ENCODE measurements at places on chromosomes 16 and 17.
A peak's percentile ranks its signal among the peaks of the same experiment; 100 is the strongest.

DNA sequence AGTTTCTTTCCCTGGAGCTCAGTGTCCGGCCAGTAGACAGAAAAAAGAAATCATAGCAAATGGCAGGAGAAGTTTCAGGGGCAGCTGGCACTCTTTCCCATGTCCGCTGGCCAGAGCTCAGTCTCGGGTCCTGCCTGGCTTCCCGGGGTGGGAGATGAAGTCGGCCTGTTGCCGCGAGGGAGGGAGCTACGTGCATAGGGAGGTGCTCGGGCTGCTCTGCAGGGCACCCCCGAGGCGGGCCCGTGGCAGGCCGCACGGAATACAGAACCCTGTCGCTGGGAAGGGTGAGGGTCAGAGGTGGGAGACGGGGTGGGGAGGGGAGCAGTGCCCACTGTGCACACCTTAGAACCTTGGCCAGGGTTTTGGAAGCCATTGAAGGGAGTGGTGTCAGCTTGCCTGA, 78.3 kb upstream of the FOXF1 start:
- no peak for DNase-seq

DNA sequence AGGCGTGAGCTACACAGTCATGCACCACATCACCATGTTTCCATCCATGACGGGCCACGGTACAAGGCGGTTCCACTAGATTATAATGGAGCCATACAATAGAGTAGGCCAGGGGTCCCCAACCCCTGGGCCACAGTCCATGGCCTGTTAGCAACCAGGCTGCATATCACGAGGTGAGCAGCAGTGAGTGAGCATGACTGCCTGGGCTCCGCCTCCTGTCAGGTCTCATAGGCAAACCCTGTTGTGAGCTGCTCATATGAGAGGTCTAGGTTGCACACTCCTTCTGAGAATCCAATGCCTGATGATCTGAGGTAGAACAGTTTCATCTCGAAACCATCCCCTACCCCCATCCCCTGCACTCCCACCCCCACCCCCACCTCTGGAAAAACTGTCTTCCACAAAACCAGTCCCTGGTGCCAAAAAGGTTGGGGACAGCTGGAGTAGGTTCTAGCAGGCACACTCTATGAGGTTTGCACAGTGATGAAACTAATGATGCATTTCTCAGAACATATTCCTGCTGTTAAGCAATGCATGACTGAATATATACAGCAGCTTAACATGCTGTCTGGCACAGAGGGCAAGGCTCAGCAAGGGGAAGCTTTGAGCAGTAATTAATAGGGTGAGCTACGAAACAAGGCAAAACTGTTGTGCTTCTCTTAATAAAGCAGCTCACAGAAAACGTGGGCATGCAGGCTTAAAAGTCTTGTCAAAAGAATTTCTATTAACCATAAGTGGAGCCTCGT, 108.0 kb downstream of the VPS53 start:
- DNase-seq = no peak

DNA sequence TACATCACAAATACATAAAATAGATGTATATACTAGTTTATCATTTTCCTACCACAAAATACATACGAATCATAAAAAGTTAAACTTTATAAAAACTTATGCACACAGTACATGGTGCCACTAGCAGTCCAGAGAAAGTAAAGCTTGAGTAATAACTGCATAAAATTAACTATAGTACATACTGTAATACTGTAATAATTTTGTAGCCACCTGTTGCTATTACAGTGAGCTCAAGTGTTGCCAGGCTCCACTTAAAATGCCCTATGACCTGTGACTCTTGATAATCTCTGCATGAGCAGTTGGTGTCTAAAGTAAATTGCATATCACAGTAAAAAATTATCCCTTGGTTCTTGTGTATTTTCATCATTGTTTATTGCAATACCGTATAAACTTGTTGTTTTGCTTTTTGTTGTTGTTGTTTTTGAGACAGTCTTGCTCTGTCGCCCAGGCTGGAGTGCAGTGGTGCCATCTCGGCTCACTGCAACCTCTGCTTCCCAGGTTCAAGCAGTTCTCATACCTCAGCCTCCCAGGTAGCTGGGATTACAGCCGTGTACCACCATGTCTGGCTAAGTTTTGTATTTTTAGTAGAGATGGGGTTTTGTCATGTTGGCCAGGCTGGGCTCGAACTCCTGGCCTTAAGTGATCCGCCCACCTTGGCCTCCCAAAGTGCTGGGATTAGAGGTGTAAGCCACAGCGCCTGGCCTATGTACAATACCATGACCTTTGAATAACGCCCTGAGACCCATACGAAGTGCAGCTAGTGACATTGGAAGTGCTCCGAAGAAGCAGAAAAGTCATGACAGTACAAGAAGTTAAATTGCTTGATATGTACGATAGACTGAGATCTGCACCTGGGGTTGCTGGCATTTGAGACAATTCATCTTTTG, 6.6 kb downstream of the LUC7L3 start:
- DNase-seq = no peak

DNA sequence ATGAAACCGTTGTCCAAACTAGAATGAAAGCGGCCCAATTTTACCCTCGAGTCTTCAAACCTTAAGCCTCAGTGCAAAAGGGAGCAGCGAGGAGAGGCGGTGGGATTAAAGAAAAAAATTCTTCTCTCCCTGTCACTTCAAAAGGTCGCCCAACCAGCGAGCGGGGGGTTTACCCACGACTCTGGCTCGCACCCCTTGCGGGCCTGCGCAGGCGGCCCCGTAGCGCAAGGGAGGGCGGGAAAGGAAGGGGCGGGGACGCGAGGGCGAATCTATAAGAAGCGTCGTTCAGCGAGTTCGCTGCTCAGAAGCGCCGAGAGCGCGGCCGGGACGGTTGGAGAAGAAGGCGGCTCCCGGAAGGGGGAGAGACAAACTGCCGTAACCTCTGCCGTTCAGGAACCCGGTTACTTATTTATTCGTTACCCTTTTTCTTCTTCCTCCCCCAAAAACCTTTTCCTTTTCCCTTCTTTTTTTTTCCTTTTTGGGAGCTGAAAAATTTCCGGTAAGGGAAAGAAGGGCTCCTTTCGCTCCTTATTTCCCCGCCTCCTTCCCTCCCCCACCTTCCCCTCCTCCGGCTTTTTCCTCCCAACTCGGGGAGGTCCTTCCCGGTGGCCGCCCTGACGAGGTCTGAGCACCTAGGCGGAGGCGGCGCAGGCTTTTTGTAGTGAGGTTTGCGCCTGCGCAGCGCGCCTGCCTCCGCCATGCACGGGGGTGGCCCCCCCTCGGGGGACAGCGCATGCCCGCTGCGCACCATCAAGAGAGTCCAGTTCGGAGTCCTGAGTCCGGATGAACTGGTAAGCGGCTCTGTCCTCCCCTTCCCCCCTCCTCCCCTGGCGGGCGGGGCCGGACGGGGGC, at the start of gene POLR2A:
POLR2A (plus strand) TSS at position 300 of the 852 bp plus-strand sequence.
- DNase-seq = peak; percentile 94

GRCh38 chr16:13999071-13999894, 71.8 kb upstream of the MRTFB start:
- DNase-seq = no peak

GRCh38 chr17:76026714-76027158, 370 bp downstream of the EVPL start:
- no peak for DNase-seq

GRCh38 chr17:15119968-15120367, 145.2 kb downstream of the PMP22 start:
- DNase-seq = no peak

- DNase-seq = no peak
These were observed 59.8 kb downstream of the RNF213 start for GRCh38 chr17:80320496-80320895.

GRCh38 chr16:57619606-57620334, 8.7 kb upstream of the ADGRG1 start:
- DNase-seq = no peak

- no peak for DNase-seq
These were observed 16.0 kb upstream of the SPPL2C start for GRCh38 chr17:45828582-45829133.

DNA sequence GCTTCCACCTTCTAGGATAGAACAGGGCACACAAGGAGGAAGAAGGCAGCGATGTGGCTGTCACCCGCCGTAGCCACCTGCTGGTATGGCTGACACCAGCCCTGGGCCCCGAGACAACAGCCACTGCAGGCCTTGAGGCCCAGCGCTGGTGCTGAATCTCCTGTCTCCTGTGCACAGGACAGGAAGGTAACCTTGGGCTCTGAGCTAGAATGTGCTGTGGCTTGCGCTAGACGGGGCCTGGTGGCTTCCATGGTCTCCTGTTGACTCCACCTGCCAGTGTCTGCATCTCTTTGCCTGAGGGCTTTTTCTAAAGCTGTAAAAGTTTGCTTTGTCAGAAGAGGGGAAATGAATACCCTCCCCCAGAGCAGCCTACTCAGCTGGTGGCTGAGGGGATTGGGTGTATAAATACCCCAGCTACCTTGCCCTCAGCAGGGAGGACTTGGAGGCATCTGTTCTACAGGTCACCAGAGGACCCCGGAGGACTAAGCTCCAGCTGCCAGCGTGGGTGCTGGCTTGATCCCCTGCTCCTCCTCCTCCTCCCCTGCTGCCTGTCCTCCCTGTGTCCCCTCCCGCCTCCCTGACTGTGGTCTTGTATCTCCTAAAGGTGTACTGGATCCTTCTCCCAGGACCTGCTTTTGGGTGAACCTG, 76.1 kb upstream of the SDK2 start:
- DNase-seq = no peak

- DNase-seq = no peak
These were observed 10.2 kb upstream of the KRT20 start for GRCh38 chr17:40895106-40895730.
